ELR (cell line): ENCODE measurements at places on chromosomes 13 and 19.

- peak; percentile 28 for DNase-seq
These were observed 31.1 kb downstream of the NOTCH3 start for GRCh38 chr19:15169541-15170285.

DNA sequence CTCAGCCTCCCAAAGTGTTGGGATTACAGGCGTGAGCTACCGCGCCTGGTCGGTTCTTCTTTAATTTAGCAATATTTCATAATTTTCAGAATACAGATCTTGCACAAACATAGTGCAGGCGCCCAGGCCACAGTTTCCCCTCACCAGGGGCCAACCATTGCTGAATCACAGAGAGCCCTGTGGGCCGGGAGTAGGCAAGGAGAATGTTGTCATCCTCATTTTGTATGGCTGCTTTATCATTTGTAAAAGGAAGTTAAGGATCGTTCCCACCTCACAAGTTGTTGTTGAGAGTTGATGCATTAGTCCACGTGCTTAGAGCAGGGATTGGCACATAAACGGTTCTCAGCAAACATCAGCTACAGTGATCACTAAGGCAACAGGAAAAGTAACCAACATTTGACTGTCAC lies 30.2 kb downstream of the MEIS3 start:
- no peak for DNase-seq

- no peak for DNase-seq
These were observed 331.6 kb downstream of the DLEU7 start for GRCh38 chr13:50511877-50512341.

GRCh38 chr19:36151144-36152018 lies 866 bp downstream of the COX7A1 start:
- DNase-seq: no peak

DNA sequence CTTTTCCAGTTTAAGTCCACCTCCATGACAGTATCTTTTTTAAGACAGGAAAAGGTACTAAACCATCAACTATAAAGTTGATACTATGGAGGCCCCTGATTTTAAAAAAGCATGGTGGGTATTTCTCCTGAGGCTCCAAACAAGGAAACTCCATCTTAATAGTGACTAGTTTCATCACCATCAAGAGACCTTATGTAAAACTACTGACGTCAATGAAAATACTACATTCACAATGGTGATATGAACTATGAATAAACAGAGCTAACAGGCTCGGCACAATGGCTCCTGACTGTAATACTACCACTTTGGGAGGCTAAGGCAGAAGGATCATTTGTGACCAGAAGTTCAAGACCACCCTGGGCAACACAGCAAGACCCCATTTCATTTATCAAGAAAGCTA lies 162.7 kb downstream of the KLF12 start:
- DNase-seq: no peak

- no peak for DNase-seq
These were observed 2.7 kb downstream of the WDR88 start for GRCh38 chr19:33134571-33135041.

DNA sequence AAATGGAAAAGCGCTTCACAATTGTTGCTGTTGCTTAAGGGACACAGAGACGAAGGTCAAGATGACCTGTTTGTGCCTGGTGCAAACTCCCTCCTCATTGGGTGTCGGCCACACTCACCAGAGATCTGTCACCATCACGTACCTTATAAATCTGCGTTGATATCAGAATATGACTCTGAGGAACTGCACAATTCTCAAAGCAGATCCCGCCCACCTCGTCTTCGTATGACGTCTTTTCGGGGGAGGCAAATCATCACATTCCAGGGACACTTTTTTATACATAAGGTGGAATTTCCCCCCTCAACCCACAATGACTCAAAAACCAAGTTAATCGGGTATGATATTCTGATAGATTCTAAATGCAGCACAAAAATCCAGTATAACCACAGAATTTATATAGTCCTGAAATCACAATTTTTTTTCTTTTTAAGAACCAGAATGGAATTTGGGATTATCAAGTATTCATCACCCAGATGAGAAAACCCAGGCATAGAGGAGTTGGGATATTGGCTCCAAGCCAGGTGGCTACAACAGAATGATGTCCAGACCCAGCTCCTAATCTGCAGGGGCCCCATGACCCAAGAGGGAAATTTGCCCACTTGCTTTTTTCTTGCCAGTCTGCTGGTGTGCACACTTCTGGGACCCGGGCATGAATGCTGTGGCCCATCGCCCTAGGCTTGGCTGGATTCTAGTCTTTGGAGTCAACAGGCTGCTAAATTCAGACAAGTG lies 50.6 kb upstream of the MTIF3 start:
- DNase-seq: no peak

- DNase-seq: peak; percentile 39
These were observed 49.9 kb downstream of the MBD3L2B start for GRCh38 chr19:6971366-6971765.

- DNase-seq: no peak
These were observed 793.0 kb downstream of the OLFM4 start for GRCh38 chr13:53821632-53822031.

DNA sequence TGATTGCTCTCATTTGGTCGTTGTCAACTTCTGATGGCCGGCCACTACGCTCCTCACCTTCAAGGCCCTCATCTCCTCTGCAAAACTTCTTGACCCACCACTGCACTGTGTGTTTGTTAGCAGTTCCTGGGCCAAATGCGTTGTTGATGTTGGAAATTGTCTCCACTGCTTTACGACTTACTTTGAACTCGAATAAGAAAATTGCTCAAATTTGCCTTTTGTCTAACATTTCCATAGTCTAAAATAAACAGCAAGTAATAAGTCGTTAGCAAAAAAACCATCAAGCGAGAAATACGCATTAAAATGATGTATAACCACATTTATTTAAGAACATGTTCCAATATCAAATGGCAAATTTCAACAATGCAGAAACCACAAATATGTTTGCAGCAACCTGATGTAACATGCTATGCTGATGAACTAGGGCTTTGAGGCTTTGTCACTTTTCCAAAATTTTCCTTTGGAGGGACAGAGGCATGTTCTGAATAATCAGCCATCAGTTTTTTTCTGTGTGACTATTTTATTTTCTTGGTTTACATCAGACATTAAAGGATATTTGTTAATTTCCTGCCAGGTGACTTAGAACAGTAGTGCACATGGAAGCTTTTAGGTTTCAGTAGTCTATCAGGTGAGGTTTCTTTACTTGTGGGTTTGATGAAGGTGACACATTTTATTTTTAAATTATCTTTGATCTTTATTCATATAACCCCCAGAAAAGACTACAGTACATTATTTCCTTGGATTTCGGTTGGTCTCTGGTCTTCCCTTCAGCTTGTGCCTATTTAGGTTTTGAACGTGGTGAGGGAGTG lies 74.7 kb upstream of the TEX29 start:
- DNase-seq: no peak

GRCh38 chr13:109785141-109785891 lies 1.1 kb downstream of the IRS2 start:
- DNase-seq: peak; percentile 67

DNA sequence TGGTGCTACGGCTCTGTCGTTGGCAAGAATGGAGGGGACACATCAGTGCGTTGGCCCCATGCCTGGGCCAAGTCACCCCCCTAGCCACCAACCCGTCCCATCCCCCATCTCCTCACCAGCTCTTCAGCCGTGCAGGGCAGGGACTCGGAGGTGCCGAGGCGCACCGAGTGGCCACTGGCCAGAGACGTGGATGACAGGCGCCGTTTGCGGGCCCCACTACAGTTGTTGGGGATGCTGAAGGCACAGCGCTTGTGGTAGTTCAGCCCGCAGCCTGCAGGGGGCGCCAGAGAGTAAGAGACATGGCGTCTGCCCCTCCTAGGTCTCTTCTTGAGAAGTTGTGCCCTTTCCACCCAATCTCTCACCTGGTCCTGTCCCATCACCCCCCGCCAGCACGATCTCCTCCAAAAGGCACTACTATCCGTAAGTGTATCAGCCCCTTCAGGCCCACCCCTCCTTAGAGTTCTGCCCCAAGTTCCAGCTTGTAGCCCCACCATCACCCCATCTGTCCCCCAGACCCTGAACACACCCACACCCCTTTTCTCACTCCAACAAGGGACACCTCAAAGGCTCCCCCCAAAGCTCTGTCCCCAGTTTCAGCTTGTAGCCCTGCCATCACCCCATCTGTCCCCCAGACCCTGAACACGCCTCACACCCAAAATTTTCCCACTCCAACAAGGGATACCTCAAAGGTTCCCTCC lies 12.4 kb downstream of the PRKD2 start:
- DNase-seq: peak; percentile 64

DNA sequence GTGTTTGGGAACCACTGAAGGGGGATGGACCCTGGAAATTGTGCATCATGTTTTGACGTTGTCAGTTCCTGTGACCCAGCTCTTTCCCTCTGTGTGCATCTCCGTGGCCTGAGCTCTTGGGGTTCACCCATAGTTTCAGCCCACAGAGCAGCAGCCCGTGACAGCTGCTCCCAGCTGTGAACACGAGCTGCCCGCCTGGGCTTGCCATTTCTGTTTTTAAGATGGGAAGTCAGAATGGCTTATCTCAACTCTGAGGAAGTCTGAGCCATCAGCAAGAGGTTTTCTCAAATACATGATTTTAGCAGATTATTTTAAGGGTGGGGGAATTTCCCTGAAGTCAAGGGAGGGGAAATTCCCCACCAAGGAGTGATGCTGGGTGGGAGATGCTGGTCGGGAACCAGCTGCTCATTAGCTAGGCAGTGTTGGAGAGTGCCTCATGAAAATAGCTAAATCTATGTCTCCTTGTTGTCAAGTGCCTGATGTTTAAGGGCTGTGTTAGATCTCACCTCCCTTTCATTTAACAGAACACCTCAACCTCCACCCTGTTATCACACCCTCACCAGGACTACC lies 34.8 kb upstream of the C1QTNF9 start:
- DNase-seq: no peak

- no peak for DNase-seq
These were observed 239.0 kb downstream of the GGACT start for GRCh38 chr13:100349594-100349993.

DNA sequence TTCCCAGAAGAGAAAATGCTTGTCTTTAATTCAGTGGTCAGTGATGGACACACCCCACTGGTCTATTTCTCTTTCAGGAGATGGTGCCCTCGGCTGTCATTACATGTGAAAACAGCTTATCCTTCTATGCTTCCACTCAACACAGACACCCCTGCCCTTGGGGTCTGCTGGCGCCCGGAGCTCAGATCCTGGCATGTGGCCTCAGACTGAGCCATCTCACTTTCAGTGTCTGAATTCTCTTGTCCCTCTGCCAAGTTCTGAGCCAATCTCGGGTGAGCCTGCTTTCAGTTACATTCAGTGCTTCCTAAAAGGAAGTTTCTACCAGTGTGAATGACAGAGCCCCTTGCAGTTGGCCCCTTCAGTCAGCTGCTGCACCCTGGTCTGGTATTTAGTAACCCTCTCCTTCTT lies 293.6 kb downstream of the DNAJC15 start:
- peak; percentile 56 for DNase-seq

- DNase-seq: peak; percentile 21
These were observed 565.1 kb downstream of the LIG4 start for GRCh38 chr13:107650081-107650701.

DNA sequence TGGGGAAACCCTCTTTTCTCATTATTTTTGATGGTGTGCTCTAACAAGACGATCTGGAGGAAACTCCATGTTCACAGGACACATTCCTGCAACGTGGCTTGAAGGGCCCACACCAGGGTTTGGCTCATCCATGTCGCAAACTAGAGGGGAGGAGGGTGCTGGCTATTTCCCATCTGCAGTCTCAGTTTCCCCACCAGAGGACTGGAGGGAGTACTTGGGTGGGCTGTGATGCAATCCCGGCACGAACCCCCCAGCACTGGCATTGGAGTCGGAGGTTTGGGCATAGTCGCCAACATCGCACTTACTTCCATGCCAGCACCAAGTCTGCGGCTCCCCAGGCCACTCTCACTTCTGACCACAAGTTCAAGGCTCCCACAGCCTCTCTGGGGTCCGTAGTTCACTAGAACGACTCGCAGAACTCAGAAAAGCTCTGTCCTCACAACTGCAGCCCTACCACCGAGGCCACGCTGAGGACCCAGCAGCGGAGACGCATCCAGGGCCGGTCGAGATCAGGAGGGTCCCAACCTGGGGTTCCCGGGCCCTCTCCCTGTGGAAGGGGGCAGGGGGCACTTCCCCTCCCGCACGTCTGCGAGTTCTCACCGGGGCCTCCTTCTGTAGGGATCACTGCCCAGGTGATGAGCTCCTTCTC lies 165.6 kb upstream of the SOX1 start:
- no peak for DNase-seq

GRCh38 chr13:113119822-113120189 lies 2.8 kb upstream of the F10 start:
- DNase-seq: no peak

GRCh38 chr19:55642153-55643002 lies 1.1 kb upstream of the ZNF581 start:
- DNase-seq: peak; percentile 34

DNA sequence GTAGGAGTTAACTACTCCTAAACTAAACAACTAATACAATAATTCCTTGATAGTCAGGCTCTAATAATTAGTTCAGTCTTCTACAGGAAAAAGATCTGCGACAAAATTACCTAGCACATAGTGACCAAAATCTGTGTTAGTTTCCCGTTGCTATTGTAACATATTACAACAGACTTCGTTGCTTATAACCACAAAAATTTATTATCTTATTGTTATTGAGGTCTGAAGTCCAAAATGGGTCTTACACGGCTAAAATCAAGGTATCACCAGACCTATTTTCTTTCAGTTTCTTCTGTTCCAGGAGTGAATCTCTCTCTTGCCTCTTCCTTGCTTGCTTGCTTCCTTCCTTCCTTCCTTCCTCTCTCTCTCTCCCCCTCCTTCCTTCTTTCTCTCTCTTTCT lies 993.6 kb upstream of the SPRY2 start:
- DNase-seq: no peak

DNA sequence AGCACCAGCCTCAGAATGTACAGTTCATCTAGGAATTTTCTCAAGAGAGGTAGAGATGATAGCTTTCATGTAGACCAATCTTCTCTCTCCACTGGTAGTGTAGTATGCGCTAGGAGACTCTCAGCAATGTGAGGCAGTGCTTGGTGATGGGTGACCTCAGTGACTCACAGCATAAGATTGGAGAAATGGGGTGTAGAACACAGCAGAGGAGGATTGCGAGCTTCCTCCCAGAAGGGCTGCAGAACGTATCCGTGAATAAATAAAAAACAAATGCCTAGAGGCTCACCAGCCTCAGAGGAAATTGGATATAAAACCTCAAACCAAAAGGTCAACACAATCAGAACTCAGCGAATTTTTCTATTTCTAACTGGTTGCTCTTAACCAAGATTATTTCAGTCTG lies 182.9 kb upstream of the RXFP2 start:
- DNase-seq: peak; percentile 81
